ENCODE measurements at places on chromosomes 3 and 15.

- DNase-seq = no peak
These were observed 157.7 kb upstream of the ATP10A start for GRCh38 chr15:26020871-26021270.

GRCh38 chr3:25455441-25456132, 27.5 kb downstream of the RARB start:
- no peak for DNase-seq

DNA sequence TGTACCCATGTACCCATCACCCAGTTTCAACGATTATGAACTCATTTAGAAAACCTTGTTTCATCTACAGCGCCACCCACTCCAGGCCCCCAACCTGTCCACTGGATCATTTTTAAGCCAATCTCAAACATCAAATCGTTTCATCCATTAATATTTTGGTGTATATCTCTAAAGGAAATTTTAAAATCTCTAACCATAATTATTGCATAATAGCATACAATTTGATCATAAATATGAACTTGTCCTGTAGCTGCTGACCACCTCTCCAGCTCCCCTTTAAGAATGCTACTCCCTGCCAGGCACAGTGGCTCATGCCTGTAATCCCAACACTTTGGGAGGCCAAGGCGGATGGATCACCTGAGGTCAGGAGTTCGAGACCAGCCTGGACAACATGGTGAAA, 2.8 kb upstream of the C3orf70 start:
- DNase-seq = no peak

DNA sequence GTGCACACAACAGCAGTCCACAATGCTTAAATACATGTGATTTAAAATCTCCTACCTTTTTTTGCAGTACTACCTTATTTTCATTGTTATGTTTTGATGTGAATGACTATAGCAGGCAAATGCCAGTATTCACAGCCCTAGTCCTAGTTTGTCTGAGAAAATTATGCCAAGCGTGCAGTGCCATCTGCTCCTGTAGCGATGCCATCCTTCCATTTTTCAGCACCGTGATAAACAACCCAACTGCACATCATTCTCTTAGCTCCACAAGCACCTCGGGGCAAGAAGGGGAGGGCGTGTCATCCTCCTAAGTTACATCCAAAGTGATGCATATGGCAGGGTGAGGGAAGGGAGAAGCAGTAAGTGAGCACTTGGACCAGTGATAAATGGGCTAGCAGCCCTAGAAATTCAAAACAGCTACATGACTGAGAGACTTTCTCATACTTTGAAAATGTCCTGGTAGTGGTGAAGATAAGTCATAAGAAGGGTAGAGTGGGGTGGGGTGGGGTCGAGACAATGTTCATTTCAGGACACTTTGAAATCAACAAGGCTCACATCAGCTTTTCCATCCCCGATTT, 198.8 kb downstream of the LSAMP start:
- no peak for DNase-seq

GRCh38 chr3:52145736-52146110, 8.5 kb downstream of the POC1A start:
- DNase-seq = no peak

- DNase-seq = no peak
These were observed 278.1 kb upstream of the PLSCR5 start for GRCh38 chr3:146883288-146883687.

GRCh38 chr15:101036189-101036588, 117.0 kb downstream of the LRRK1 start:
- DNase-seq = no peak

DNA sequence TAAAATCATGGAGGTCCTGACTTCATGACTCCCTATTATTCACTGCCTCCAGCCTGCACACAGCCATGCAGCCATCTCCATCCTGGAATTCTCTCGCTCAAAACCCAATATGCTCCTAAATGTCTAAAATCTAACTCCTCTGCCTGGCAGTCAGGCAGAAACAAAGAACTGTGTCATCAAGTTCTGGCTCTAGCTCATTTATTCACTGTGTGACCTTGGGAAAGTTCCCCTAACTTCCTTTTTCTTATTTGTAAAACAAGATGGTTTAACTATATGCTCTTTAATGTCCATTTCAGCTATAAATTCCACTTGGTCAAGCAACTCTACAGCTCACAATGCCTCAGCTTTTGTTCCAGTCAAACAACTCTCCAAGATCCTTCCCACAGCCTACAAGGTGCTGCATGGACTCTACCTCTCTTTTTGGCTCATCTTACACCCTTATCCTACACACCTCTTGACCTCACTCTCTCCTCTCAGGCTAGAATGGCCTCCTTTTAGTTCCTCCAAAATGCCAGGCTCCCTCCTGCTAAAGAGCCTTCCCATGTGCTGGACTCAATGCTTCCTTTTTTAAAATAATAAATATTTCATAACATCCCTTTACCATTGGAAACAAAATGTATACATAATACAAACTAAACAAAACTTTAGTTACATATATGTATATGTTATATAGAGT, 16.4 kb downstream of the PIK3CB start:
- DNase-seq = no peak

DNA sequence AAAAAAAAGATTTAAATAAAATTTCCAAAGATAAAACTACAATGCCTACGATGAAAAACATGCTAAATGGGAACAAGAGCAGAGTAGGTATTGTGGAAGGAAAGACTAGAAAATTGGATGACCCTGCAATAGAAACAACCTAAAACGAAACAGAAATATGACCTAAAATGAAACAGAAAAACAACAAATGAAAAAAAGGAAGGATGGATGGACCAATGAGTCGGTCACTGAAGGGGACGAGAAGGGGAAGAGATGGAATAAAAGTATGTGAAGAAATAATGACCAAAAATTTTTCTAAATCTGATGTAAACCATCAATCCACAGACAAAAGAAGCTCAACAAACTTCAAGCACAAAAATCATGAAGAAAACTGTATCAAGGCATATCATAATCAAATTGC, 44.8 kb downstream of the TBC1D2B start:
- DNase-seq = no peak

DNA sequence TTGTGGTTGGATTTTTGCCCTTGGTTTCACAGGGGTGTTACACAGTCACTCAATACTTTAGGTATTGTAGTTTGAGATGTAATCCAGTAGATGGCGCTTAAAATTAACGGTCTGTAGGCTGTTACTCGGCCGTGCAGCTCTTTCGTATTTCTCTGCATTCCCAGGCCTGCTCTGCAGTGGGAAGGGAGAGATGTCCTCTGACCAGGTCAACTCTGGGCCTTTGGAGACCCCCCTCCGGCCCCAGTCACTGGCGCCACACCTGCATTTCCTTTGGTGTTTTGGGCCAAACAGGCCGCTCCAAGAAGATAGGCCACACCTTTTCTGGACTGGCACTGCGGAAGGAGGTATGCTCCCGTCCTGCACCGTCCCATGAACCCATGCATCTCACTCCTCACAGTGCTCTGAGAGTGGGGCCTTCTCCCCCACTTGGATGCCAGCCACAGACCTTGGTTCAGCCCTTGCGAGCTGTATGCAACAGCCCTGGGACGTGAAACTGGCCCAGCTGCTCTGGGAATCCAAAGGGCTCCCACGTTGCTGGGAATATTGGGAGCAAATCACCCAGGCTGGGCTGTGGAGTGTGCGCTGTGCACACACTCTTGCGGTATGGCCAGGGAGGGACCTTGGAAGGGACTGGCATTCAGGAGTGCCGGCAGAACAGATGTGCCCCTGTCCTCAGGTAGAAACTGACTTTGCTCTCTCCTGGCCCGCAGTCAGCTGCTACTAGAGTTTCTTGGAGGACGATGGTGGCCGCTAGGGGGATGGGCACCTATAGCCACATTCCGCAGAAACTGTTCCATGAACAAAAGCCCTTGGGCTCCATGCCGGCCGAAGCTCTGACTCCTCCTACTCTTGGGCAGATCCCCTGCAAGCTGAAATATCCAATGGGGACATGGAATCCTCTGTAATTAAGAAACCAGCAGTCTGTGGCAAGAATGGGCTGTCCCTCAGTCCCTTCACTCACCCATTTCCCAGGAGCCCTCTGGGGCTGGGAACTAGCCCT, 410.5 kb upstream of the CADM2 start:
- peak; percentile 12 for DNase-seq

GRCh38 chr15:41630616-41631217, 29.5 kb upstream of the MGA start:
- DNase-seq = peak; percentile 49

- no peak for DNase-seq
These were observed 44.6 kb upstream of the FILIP1L start for GRCh38 chr3:100158918-100159330.

DNA sequence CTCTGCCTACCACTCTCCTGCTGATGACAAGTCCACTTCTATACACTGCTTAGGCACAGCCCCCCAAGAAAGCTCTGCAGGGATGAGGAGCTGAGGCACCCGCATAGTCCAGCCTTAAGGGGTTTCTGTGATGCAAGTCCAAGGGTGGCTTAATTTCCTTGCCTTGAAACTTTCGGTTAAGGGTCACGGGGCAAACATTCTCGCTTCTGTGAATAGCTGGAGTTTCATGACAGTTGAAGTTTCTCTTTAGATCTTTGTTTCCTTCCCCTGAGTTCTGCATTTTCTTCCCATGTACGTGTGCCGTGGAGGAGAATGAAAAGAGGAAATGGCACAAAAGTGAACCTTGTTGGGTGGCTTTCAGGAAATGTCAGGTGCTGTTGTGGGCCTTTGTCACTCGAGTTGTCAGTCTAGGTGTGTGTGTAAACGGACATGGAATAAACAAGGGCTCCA, 7.0 kb downstream of the GPR160 start:
- DNase-seq = peak; percentile 50

- DNase-seq = no peak
These were observed 305.7 kb upstream of the ATP11B start for GRCh38 chr3:182487611-182488010.

DNA sequence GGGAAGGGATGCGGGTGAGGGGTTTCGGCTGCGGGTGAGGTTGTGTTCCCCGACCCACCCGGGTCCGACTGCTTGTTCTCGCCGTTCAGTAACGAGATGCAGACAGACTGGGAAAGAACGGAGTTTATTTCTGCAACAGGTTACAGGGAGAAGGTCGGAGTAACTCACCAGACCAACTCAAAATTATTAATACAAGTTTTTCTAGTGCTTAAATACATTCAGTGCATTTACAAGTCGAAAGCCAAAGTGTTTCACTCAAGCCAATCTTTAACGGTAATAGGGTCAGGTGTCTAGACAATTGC, 492 bp upstream of the HIGD1A start:
- DNase-seq = no peak

DNA sequence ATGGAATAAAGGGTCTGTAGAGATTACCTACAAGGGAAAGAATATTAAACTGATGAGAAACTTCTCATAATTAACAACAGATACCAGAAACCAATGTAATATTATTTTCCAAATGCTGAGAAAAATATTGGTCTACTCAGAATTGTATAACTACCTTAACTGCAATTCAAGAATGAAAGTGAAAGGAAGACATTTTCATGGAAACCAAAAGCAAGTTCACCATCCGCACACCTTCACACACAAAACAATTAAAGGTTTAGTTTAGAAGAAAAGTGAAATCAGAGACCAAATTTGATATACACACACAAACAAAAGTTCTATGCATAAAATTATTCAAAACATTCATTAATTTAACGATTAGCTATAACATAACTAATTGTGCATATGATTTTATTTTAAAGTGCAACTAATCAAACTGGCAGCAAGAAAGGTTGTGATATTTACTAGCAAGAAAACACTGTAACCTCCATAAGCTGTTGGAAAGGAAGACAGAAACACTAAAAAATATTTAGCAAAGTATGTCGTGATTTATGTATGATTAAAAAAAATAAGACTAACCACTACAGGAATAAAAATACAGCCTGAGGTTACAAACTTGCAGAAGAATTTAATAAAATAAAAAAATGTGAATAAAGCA, 395.5 kb downstream of the FGF12 start:
- no peak for DNase-seq

GRCh38 chr15:38461066-38461833, 7.3 kb downstream of the FAM98B start:
- no peak for DNase-seq

GRCh38 chr3:186083746-186084145, 25.1 kb downstream of the ETV5 start:
- DNase-seq = no peak

- DNase-seq = no peak
These were observed 391.4 kb upstream of the RARB start for GRCh38 chr3:25036633-25037032.

DNA sequence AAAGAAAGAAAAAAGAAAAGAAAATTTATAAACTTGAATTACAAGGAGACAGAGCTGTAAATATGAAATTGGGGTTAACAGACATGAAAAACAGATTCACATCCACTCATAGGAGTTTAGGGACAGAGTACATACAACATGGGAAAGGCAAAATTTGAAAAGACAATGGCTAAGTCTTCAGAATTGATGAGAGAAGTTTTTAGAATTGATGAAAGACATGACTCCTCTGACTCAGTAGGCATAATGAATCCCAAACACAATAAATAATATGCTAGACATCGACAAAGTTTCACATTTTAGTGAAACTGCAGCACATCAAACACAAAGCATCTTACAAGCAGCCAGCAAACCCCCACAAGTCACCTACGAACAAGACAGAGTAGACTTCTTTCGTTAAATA, 84.4 kb upstream of the MELTF start:
- no peak for DNase-seq

DNA sequence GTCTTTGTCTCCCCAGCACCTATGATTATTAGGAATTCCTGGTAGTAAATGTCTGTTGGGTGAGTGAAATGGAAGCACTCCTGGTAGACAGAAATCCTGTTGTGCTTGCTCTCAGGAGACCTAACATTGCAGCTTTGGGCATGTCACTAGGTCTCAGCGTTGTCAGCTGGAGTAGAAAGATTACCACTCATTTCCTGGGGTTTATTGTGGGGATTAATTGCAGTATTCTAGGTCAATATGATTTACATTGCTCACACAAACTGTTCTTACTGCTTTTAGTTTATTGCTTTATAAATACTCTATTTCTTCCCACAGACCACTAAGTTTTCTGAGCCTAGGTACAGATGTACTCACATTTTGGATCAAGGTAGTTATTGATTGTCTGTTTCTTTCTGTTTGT, 5.1 kb downstream of the TSEN2 start:
- DNase-seq = no peak

DNA sequence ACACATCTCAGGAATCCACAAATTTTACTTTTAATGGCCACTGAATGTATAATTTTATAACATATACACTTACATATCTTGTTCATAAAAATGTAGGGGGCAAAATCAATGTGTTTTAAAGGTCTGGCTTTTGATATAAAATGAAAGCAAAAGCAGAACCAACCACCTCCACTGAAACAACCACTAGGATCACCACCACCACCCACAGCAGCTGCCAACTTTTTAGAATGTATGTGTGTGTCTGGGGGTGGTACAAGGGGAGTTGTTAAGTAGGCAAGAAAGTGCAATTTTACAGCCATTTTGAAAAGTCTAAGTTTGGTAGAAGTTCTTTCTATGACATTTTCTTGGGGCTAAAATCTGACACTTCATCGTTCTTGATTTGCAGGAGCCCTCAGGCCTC, 44.0 kb downstream of the OTOL1 start:
- no peak for DNase-seq

- no peak for DNase-seq
These were observed 118.2 kb upstream of the RASGRP1 start for GRCh38 chr15:38682861-38683260.

- DNase-seq = no peak
These were observed 210.0 kb downstream of the RPLP1 start for GRCh38 chr15:69662645-69663000.

Measured in small intestine (tissue), 16 donors.